ENCODE measurements at places on chromosomes 6 and 20. TPM values are rescaled to one million over a fixed set of nuclear protein-coding genes. Genes with fewer than 3 reads are reported as not detected.

OR2H1 gene
- 0.27 TPM for polyA plus RNA-seq

KCNS1 gene
- 7.0 TPM for polyA plus RNA-seq

DNMT3B gene
- 5.2 TPM for polyA plus RNA-seq

HLA-DQA2 gene
- polyA plus RNA-seq, result not detected

THEMIS gene
- not detected for polyA plus RNA-seq

HTR1E gene
- 1.9 TPM for polyA plus RNA-seq

NRSN1 gene
- polyA plus RNA-seq, result 25.5 TPM

DZANK1 gene
- 8.3 TPM for polyA plus RNA-seq

SLC4A11 gene
- polyA plus RNA-seq, result 0.44 TPM

TINAG gene
- polyA plus RNA-seq, result not detected

TMEM14B gene
- 89.8 TPM for polyA plus RNA-seq

EDEM2 gene
- polyA plus RNA-seq, result 11.6 TPM

TCP11 gene
- polyA plus RNA-seq, result 0.48 TPM

RFX6 gene
- polyA plus RNA-seq, result not detected

GMPR gene
- polyA plus RNA-seq, result 35.0 TPM

TBXT gene
- not detected for polyA plus RNA-seq

LCA5 gene
- 6.7 TPM for polyA plus RNA-seq

EDN3 gene
- polyA plus RNA-seq, result 7.7 TPM

REM1 gene
- 0.96 TPM for polyA plus RNA-seq

NMBR gene
- polyA plus RNA-seq, result 5.8 TPM

DACT2 gene
- polyA plus RNA-seq, result 10.6 TPM

GPLD1 gene
- 12.7 TPM for polyA plus RNA-seq

SPO11 gene
- not detected for polyA plus RNA-seq

PROKR2 gene
- 2.3 TPM for polyA plus RNA-seq

LTB gene
- 0.35 TPM for polyA plus RNA-seq

MROH8 gene
- polyA plus RNA-seq, result 8.2 TPM

JAG1 gene
- polyA plus RNA-seq, result 31.2 TPM

PDYN gene
- 6.7 TPM for polyA plus RNA-seq

GRM1 gene
- polyA plus RNA-seq, result 8.6 TPM

DBNDD2 gene
- polyA plus RNA-seq, result 69.3 TPM

MACROD2 gene
- 21.4 TPM for polyA plus RNA-seq

PACSIN1 gene
- polyA plus RNA-seq, result 34.7 TPM

SNHG17 gene
- polyA plus RNA-seq, result 32.3 TPM

HUS1B gene
- polyA plus RNA-seq, result not detected

RAET1L gene
- not detected for polyA plus RNA-seq

TCF21 gene
- 0.95 TPM for polyA plus RNA-seq

BFSP1 gene
- polyA plus RNA-seq, result 3.1 TPM

TRIM10 gene
- 0.19 TPM for polyA plus RNA-seq

LKAAEAR1 gene
- polyA plus RNA-seq, result 8.4 TPM

MYL9 gene
- polyA plus RNA-seq, result 25.5 TPM

TXNDC5 gene
- polyA plus RNA-seq, result 55.8 TPM

OOEP gene
- not detected for polyA plus RNA-seq

CYP21A2 gene
- polyA plus RNA-seq, result 2.7 TPM

SYNGAP1 gene
- 98.9 TPM for polyA plus RNA-seq

CST4 gene
- polyA plus RNA-seq, result not detected

All from spinal cord (tissue), 10 donors.